ENCODE measurements at places on chromosomes 13 and 19.

DNA sequence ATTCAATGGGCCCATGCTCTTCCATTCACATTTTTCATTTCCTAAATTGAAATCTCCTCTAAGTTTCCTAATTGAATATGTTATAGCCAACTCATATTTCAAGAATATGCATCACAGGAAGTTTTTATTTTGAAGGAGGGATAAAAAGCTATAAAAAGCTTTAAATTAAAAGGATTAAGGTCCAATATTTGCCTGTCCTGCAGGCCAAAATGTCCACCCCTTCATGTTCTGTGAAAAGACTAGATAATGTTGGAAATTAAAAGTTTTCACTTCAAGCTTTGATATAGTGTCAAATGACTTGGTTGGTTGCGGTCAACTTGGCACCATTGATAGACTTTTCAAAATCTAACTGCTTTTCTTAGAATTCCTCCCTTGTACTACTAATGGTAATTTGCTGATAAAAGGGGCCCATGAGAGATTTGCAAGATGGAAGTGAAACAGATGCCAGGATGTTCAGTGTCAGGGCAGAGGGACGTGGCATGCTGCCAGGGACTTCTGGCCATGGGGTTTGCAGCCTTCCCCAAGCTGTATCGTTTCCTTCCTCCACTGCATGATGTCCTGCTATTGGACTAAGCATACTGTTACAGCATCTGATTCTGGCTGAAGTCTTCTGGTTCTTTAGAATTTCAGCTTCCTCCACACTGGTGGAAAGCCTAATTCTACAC lies 547.3 kb upstream of the MIR17HG start:
- no peak for DNase-seq

DNA sequence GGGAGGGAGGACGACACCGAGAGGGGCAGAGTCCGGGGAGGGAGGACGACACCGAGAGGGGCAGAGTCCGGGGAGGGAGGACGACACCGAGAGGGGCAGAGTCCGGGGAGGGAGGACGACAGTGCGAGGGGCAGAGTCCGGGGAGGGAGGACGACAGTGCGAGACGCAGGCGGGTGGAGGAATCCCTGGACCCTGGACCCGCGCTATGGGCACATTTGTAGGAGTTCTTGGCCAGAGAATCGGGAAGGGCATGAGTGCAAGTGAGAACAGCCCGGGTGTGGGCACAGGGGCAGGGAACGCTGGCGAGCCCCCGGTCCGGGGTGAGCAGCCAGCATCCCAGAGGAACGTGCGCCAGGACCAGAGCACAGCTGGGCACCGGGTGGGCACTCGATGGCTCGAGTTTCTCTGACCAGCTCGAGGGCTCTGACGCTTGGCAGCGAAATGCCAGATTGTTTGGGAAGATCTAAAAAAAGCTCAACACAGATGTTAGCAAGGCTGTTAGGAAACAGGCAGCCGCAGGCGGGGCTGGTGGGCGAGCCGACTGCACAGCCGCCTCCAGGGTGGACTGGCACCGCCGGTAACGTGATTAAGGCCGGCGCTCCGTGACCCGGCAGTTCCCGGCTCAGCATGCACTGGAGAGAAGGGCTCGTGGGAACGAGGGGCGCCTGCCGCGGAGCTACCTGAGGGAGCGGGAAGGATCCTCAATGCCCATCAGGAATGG lies 17.9 kb upstream of the C2CD4C start:
- DNase-seq, result no peak

DNA sequence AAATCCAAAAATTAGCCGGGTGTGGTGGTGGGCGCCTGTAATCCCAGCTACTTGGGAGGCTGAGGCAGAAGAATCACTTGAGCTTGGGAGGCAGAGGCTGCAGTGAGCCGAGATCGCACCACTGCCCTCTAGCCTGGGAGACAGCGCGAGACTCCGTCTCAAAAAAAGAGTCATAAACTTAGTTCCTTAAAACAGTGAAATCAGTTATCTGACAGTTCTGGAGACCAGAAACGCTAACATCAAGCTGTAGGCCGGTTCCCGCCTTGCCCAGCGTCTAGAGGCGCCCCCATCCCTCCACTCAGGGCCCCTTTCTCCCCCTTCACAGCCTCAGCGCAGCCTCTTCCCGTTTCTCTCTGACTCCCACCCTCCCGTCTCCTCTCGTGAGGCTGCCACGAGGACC lies 11.9 kb downstream of the ADAT3 start:
- DNase-seq, result no peak

- DNase-seq, result no peak
Observed at GRCh38 chr19:15418231-15418578, 583 bp downstream of the AKAP8L start.

DNA sequence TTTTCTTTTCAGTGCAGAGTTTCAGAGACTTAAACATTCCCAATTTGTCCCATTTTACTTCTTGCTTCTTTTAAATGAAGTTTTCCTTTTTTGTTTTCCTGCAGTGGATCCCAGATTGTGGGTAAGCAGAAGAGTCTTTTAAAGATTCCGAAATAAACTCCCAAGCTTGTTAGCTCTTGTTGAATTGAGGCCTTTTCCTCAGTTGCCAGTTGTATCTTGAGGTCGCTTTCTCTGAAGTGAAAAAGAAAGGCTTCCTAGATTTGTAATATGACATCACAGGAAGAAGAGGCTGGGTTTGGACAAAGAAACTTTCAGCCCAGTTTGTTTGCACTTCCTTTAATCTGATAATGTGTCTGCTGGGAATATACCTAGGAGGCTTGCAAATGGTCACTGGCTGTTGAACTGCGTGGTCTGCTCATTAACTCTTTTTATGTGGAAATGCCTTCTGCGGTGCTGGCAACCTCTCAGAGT lies at the start of gene LPAR6:
TSS of gene LPAR6 (minus strand) at position 233 of the 471 bp plus-strand sequence. CDS start 690 bp downstream, outside the sequence.
- no peak for DNase-seq

DNA sequence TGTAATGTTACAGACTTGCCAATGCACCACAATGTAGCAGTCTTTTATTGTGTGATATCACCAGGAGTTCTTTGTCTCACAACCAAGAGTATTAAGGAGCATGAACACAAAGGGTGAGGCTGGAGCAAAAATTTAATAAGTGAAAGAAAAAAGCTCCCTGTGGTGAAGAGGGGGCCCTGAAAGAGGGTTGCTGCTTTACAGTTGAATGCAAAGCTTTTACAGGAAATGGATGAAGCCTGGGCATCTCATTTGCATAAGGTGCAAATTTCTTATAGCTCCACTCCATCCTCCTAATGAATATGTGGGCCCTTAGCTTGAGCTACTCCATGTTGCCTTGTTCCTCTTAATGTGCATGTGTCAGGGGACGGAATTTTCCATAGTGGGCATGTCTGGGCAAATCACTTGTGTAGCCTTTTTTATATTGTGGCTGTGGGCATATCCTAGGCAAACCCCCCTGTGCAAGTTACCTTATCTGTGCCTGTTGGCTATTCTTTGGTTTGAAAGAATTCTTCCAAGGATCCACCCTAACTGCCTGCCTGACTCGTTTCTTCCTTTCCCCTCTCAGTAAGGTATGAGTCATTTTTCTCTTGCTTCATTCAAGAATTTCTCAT lies 45.3 kb upstream of the TRPC4 start:
- DNase-seq, result no peak

DNA sequence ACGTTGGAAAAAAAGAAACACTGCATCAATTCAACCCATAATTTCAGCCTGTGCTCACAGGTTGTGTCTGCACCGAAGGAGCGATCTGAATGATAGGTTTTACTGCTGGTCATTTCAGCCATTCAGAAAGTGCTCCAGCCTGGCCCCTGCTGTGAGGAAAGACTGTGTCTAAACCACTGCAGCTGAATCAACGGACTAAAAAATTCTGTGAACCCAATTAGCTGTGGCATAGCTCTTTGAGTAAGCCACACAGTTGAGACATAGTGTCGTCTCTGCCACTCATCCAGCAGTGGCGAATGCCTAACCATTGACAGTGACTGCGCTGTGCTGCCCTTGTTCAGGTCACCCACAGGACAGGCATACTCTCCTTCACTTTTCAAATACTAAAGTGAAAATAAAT lies 179.8 kb downstream of the COG6 start:
- no peak for DNase-seq

DNA sequence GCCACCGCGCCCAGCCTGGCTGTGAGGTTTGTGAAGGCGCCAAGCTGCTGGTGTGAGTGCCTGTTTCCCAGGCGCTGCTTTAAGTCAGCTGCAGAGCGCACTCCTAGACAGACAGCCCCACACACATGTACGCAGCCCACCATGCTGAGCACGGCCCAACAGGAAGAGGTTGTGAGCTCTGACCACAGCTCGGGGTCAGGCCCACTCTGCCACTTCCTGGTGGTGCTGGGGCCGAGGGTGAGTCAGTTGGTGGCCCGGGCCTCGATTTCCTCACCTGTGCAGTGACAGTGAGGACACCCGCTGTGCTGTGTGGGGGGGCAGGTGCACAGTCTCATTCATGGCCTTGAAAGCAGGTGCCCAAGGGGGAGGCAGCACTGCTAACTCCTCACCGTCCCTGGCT lies 106.7 kb downstream of the KDM4B start:
- no peak for DNase-seq

- DNase-seq, result no peak
Observed at GRCh38 chr13:48142436-48142835, 47.5 kb upstream of the MED4 start.

DNA sequence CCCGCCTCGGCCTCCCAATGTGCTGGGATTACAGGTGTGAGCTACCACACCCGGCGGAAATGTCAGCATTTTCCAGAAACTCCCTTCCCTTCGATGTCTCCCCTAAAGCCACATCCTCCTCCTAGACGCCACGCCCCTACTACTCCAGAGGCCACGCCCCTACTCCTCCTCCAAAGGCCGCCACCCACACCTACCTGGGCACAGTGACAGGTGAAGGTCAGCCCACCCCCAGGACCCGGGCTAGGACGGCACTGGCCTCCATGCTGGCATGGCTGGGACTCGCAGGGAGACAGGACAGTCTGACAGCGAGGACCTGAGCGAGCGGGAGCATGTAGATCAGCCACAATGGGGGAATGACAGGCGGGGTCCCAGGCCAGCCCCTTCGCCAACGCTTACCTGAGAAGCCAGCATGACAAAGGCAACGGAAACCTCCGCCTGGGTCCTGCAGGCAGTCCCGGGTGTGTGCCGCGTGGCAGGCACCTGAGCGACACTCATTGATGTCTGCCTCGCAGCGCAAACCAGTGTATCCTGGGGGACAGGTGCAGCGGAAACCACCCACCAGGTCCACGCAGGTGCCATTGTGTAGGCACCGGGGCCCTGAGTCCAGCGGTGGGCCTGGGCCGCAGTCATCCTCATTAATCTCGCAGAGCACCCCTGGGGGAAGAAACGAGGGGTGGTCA lies 22.0 kb downstream of the NOTCH3 start:
- DNase-seq, result no peak

DNA sequence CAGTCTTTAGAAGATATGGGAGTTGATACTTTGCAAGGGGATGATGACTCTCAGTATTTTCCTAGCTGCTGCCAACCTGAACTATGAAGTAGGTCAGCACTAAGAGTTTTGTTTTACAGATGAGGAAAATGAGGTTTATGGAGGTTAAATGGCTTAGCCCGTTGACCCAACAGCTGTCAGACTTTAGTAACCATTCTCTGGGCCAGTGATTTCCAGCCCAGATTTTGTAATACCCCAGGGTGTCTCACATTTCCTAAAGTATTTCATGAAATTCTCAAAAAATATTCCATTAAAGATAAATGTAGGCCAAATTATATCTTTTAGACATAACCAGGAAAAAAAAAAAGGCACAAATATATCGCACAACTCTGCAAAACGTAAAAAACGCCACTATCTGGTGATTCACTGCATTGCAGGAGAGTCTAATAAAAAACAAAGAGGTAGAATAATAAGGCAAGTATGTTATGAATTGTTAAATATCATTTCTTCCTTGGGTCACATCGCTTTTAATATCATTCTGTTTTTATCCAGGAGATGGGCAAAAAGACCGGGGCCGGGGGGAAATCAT lies 112.5 kb downstream of the DACH1 start:
- no peak for DNase-seq

- no peak for DNase-seq
Observed at GRCh38 chr13:66275416-66275815, 954.7 kb downstream of the PCDH9 start.

DNA sequence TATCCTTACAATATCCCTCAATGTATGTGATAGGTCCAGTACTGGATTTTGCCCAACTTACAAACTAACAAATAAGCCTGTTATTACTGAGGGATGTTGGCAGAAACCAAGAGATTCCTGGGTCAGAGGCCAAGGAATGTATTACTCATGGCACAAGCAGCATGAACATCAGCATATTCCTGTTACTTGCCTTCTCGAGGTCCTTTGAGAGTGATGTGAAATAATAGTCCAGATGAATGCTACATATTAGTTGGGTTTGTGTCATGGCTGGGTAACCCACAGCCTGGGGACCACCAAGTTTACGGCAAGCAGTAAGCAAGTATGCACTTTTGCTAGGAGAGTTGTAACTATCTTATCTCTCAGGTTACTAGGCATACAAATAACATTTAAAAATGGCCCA lies 384.5 kb upstream of the GPC6 start:
- DNase-seq, result no peak

- DNase-seq, result no peak
Observed at GRCh38 chr13:68813180-68813796, 1294.3 kb upstream of the ATXN8OS start.

- no peak for DNase-seq
Observed at GRCh38 chr19:33487901-33488800, 33.4 kb downstream of the PEPD start.

DNA sequence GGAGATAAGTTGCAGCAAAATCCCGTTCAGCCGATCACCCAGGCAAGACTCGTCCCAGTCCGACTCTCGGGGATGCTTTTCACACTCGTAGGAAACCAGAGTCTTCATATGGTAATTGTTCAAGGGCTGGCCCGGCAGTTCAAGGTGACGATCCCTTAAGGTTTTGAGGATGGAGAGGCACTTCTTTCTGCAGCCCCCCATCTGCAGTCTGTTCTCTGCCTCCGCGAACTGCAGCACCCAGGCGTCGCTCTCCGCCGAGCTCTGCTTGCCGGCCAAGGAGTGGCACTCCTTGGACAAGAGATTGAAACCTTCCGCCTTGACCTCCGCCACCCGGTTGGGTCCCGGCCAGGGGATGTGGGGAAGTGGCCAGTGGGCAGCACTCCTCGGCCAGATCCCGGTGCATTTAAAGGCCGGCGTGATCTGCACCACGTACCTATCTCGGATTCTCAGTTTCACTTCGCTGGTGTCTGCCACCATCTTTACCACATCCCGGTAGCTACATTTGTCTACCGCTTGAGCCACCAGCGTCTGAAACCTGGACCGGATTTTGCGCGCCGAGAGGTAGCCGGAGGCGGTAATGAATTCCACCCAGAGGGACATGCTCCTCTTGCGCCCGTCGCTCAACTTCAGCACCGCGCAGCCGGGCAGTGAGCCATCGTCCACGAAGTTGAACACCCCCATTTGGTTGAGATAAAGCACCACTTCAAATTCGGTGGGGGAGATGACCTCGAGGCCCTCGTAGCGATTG lies 1.1 kb downstream of the MAB21L1 start:
- DNase-seq, result no peak
